ENCODE measurements at places on chromosomes 7 and 10. TPM values are rescaled to one million over a fixed set of nuclear protein-coding genes. Genes with fewer than 3 reads are reported as not detected.

Gene POP7
- 19.1 TPM for total RNA-seq

GRCh38 chr7:103348452-103348851, 1.0 kb downstream of the PSMC2 start:
- no peak for DNase-seq

Gene NUTM2A
- 2.3 TPM for total RNA-seq

Gene CLDN4
- not detected for total RNA-seq

Gene CTAGE4
- 0.59 TPM for total RNA-seq

Gene RNF148
- not detected for total RNA-seq

Gene IGFBP3
- total RNA-seq: 251 TPM

Gene TRIM73
- total RNA-seq: 0.48 TPM

DNA sequence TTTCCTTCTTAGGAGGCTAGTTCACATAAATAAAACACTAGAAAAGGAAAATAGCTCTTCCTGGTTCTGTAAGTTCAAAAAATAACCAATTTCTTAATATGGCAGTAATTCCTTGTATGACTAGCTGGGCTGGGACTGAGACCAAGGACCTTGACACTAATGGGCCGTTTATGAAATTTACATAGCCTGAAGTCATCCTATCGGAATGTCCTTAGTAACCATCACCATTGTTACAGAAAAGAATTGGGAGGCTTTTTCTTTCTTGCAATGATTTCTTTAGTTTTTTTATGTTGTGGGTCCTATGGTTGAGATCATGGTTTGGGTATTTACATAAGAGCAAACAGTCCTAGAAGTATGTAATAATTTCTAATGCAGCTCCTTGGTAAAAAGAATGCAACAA, 87.1 kb upstream of the HDAC9 start:
- DNase-seq: no peak

- no peak for DNase-seq
These were observed 26.1 kb downstream of the FAM53B start for GRCh38 chr10:124717911-124718741.

DNA sequence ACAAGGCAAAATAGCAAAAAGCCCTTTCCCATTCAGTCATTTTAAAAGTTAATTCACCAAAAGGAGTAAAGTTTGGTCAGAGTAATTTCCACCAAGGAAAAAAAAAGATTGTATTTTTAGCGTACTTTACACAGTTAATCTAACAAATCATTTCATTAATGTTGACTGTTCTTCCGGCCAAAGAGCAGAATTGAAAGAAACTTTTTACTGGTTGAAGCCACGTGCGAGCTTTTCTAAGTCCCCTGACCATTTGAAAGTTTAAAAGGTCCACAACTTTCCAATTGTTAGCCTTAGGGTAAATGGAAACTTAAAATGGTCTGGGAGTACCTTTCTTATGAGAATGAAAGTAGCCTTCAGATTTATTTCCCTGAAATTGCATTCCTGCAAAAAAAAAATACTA, 296.7 kb downstream of the ARL4A start:
- no peak for DNase-seq

DNA sequence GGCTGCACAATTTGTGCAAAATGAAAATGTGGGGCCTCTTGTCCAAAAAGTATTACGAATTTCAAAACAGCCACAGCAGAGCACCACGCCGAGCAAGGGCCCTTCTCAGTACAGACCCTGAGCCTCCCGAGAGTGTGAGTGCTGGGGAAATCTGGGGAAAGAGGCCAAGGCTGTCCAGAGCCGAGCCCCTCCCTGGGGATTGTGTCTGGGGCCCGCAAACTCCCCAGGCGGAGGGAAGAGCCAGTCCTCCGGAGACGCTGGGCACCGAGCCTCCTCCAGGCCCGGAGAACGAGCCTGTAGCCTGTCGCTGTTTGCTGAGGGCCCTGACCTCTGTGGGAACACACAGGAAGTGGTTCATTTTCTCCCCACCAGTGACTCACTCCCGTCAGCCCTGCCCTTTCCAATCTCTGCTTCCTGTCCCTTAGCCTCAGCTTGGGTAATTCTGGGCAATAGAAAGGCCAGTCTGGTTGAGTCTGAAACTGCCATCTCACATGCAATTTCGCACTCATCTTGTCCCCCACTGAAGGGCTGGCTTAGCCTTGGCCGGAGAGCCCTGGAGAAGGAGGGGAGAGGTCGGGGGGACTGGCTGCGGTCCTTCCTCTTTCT, 19.5 kb upstream of the GNA12 start:
- peak; percentile 93 for DNase-seq

Gene MLXIPL
- total RNA-seq: 0.41 TPM

GRCh38 chr7:72217151-72217550, 195.0 kb downstream of the CALN1 start:
- DNase-seq: no peak

DNA sequence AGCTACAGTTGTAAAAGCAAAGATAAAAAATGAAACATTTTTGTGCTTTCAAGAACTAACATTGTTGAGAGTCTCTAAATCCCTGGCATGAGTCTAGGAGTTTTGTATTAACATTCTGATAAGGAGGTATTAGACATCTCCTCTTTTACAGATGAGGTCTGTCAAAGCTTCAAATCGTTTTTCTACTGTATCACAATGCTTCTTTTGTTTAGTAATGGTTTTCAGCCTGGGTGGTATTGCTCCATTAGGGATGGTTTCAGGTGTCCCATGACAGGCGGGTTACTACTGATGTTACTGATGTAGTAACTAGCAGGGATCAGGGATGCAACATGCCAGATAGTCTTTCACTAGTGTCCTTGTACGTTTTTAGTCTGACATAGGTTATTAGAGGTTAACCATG, 27.4 kb downstream of the STAM start:
- no peak for DNase-seq

DNA sequence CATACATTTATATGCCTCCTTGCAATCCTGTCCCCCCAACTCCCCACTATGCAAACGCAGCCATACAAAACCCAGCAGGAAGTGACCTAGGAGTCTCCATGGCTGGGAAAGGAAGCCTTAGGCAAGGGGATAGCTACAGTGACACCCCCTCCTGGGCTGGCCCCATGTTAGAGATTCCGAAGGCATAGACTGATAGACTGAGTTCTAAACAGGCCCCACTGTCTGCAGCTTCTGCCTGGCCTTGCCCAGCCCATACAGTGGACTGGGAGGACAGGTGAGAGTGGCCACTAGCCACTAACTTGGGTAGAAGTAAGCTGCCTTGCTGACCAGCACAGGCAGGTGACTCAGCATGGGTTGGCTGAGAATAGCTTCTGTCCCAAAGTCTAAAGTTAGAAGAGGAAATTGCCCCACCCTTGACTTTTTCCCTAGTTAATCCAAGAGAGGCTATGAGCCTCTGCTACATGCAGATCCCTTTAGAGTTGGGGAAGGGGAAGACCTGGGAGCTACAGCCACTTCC, 106.3 kb downstream of the C10orf105 start:
- peak; percentile 68 for DNase-seq

- no peak for DNase-seq
These were observed 5.4 kb downstream of the KIF11 start for GRCh38 chr10:92598321-92598720.

DNA sequence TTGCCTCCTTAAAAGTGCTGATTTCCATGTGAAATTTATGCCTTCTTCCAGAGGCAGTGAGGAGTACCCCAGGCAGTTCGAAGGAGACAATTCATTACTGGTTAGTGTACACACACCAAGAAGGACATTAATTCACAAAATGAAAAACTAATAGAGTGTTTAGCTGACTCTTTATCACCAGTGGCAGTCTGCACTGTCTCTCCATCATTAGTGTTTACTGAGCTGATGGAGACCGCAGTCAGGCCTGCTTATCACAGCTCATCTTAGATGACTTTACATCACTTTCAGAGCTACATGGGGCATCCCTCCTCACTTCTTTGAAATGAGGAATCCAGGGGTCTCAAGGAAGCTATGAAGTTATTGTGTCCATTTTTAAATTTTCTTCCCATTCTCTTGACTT, 155.5 kb upstream of the LRGUK start:
- DNase-seq: no peak

DNA sequence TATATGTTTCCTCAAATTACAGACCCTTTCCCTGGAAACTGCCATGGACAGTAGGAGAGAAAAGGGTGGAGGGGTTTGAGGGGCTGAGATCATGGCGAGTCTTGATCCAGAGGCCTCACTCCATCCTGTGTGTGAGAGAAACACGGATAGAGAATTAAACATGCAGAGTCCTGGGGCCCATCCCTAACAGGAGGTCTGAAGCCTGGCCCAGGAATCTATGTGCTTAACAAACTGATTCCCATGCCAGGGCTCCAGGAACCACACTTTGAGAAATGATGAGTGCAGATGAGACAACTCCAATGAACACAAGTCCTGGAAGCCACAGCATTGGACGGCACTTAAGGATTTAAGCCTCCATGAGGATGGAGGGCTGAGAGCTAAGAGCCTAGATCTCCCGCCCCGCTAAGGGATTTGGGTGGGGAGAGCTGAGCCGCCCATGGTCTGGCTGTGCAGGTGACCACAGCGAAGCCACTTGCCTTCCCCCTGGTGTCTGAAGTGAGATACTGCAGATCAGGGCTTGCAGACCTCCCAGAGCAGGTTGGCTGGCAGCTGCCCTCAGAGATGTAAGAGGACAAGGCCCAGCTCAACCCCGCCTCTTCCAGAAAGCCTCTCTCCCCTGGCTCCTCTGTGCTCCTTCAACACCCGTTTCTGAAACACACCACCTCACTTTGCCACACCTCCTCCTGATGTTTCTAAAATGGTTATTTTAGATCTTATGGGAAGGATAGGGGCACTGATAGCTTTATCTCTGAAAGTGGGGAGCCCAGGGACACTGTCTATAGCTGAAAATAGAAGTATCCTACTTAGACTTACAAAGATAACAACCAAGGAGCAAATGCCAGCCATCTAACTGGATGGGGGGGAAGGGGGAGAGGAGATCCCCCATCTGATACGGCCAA, 24.8 kb upstream of the EIF5AL1 start:
- peak; percentile 68 for DNase-seq

- DNase-seq: no peak
These were observed 158.0 kb downstream of the CREB5 start for GRCh38 chr7:28570113-28570969.

Gene NEUROG3
- total RNA-seq: not detected

GRCh38 chr10:103692436-103692951, 162.9 kb downstream of the SH3PXD2A start:
- DNase-seq: no peak

Gene DIP2C
- 23.8 TPM for total RNA-seq
